NCI-H1930 (cell line): ENCODE measurements at places on chromosomes 2 and 18.

GRCh38 chr2:51025906-51026555 is 5.9 kb downstream of the NRXN1 start:
- no peak for DNase-seq

- DNase-seq = no peak
These were observed 51.6 kb upstream of the ATP8B1 start for GRCh38 chr18:57854726-57855125.

DNA sequence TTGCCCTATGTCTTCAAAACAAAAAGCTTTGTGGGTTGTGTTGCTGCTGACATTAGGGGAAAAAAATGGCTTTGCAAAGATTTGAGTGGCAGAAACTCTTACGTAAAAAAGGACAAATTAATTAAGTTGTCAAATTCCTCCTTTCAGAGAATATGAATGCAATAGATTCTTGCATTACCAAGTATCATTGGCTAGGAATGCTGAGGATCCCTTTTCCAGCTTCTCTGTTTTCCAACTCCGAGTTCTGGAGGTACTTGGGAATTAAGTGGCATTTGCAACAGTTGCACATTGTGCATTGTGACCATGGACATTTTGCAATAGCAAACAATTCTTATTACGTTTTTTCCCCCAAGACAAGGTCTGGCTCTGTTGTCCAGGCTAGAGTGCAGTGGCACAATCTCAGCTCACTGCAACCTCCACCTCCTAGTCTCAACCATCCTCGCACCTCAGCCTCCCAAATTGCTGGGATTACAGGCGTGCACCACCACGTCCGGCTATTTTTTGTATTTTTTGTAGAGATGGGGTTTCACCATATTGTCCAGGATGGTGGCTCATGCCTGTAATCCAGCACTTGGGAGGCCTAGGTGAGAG is 29.9 kb upstream of the PPP1CB start:
- no peak for DNase-seq

DNA sequence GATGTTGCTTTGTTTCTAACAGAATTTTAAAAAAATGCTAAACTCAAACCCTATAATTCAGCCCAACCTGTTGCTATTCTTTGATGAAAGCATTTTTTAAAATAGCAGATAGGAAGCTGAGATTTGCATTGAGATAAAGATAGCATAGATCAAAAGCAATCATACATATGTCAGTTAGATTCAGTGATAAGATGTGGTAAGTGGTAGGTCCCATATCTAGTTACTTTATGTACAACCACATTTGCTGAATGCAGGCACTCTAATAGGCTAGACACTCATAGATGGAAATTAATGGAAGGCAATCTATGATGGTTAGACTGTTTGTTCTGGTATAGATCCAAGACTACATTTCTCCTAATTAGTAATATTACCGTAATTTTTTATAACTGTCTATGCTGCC is 27.2 kb upstream of the C1D start:
- DNase-seq = no peak

- no peak for DNase-seq
These were observed 44.0 kb upstream of the UBE2F start for GRCh38 chr2:237922641-237923361.

DNA sequence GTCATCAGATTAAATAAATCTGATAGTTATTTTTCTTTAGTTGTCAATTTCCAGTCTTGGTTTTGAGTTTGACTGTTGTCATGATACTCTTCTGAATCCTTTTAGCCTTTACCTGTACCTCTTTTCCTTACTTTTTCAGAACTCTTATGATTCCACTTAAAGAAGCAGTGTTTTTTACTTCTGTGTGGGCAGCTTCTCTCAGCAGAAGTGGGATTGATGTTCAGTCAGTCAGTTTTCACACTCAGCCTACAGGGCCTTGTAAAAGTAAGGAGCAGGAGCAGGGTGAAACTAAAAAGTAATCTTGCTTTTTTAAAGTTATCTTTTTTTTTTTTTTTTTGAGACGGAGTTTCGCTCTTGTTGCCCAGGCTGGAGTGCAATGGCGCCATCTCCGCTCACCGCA is 75.1 kb downstream of the HAUS1 start:
- DNase-seq = no peak

GRCh38 chr18:48294899-48295585 is 114.1 kb downstream of the ZBTB7C start:
- DNase-seq = no peak

GRCh38 chr2:133955169-133955568 is 298.7 kb upstream of the MGAT5 start:
- no peak for DNase-seq

- no peak for DNase-seq
These were observed 23.4 kb upstream of the TMEM87B start for GRCh38 chr2:112031473-112032223.

DNA sequence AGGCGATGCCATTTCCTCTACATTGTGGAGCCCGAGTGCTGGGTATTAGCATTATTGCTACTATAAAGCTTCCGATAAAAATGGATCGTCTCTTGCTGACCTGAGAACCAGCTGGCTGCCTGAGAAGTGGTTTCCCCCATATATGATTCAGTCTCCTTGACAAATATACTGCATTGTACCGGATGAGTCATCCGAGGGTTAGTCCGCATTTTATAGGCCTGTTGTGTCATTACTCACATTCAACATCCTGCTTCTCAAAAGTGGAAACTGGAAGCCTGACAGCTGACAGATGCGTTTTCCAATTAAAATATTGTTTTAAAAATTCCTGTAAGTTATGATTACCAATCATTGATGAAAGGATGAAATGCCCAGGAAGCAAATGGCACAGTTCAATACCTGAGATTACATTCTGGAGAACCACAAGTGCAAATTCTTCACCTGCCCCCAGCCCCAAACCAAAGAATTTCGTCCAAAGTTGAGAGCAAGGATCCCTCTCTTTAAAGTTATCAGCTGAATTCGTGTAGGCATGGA is 65.7 kb downstream of the SPRED2 start:
- no peak for DNase-seq

DNA sequence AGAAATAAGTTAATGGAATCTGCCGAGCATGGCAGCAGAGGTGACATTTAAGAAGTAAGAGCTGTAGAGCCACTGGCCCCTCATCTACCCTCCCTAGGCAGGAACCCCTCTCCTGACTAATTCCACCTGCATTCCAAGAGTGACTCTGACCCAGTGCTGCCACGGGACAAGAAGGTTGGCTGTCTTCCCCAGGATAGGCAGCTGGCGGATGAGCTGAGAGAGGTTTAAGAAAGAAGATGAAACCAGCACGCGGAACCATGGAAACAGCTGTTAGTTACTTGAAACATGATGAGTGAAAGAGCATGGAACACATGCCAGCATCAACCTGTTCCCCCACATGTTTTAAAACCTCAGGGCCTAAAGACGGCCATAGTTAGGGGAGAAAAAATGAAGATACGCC is 74.1 kb downstream of the RND3 start:
- DNase-seq = no peak

- no peak for DNase-seq
These were observed 610.4 kb upstream of the NETO1 start for GRCh38 chr18:73478191-73478590.

GRCh38 chr18:54873884-54874255 is 45.6 kb downstream of the RAB27B start:
- DNase-seq = no peak

- DNase-seq = no peak
These were observed 87.1 kb upstream of the RAB6C start for GRCh38 chr2:129892360-129892759.

DNA sequence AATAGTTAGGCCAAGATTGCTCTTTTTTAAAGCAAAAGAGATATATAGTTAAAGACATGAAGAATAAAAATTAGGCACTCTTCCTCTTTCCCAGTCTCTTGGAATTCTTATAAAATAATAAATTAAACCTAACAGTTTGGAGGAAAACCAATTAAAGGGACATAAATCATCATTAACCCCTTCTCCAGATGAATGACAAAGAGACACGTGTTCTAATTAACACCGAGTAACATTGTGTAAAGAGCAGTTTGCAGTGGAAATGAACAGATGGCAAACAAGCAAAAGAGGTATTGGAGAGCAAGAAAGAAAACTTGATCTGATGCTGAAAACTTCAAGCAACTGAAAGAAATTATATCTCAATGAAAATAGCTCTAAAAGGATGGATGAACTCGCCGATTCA is 48.4 kb downstream of the BCL2 start:
- DNase-seq = no peak

- no peak for DNase-seq
These were observed 7.5 kb upstream of the ADI1 start for GRCh38 chr2:3526871-3527270.

DNA sequence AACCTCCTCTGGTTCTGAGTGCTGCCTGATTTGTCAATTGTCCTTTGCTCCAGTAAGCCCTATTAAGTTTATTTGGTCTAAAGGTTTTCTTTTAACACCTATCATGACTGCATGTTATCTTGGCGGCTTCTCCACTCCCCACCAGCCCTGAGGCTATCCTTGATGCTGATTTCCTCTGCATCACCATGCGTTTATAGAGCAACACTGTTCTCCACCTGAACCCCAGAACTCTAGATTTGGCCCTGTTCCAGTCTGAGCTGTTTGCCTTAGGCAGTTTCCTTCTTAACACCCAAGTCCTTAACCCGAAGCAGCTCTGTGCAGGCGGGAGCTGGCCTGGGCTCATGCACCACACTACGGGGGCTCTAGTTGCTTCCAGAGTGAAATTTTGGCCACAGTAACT is 98.2 kb upstream of the NPAS2 start:
- DNase-seq = no peak

DNA sequence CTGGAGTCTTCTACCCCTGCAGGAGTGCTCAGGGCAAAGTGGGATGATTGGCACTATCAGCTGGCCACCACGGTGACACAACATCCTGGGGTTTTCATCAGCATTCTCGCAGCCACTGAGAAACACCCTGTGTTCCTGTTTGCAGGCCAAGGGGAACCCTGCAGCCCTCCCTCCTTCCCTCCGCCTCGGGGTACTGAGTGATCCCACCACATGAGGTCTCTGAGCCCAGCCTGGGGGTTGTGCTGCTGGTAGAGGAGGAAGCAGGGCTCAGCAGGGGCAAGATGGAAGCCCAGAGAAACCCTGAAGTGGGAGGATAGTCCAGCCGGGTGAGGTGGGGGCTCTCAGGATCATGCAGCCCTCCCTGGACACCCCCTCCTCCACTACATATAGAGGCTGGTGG is at the start of gene OXER1:
TSS of gene OXER1 (minus strand) at position 40 of the 400 bp plus-strand sequence. CDS start 73 bp downstream, outside the sequence.
- DNase-seq = no peak

- no peak for DNase-seq
These were observed 33.9 kb downstream of the SOWAHC start for GRCh38 chr2:109648041-109648527.

- peak; percentile 20 for DNase-seq
These were observed 520.9 kb downstream of the CPS1 start for GRCh38 chr2:211077216-211077767.

GRCh38 chr2:44679990-44680389 is 261.5 kb upstream of the SIX3 start:
- no peak for DNase-seq

GRCh38 chr2:241234962-241235740 is 46.7 kb downstream of the ANO7 start:
- DNase-seq = no peak

DNA sequence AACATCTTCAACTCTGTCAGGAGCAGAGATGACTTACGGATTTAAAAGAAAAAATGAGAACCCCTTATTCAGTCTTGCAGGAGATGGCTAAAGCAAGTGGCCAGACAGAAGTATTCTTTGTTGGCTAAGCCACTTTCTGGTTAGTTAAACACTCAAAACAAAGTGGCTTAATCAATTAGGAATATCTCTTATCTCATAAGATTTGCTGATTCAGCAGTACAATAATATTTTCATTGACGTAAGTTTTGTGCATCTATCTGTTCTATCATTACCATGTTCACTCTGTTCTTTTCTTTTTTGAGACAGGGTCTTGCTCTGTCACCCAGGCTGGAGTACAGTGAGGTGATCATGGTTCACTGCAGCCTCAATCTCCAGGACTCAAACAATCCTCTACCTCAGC is 342.0 kb downstream of the EN1 start:
- no peak for DNase-seq

DNA sequence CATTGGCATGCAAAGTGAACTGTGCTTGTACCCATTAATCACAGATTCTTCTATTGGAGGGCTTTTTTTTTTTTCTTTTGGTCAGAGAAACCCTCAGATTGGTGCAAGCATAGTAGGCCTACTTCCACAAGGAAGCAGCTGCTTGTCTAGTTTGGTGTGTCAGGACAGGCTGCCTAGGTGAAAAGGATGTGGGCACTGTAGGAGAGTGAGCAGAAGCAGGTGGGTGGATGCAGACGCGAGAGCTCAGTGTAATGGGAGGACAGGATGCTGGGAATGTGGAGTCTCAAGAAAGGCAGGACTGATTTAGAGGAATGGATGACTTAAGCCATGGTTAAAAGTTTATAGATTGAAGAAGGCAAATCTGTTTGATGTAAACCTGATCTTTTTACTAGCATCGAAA is 3.1 kb downstream of the ELP2 start:
- DNase-seq = no peak

GRCh38 chr2:49262801-49263560 is 108.7 kb upstream of the FSHR start:
- no peak for DNase-seq
